Liver (tissue), 10 donors: ENCODE measurements at places on chromosomes 4 and X.

GRCh38 chr4:104163820-104164219 is 330.9 kb downstream of the CXXC4 start:
- no peak for DNase-seq

- DNase-seq: no peak
Measured at GRCh38 chr4:153781717-153782416, 7.0 kb downstream of the SFRP2 start.

GRCh38 chr4:1786544-1787362 is 6.3 kb upstream of the FGFR3 start:
- no peak for DNase-seq

DNA sequence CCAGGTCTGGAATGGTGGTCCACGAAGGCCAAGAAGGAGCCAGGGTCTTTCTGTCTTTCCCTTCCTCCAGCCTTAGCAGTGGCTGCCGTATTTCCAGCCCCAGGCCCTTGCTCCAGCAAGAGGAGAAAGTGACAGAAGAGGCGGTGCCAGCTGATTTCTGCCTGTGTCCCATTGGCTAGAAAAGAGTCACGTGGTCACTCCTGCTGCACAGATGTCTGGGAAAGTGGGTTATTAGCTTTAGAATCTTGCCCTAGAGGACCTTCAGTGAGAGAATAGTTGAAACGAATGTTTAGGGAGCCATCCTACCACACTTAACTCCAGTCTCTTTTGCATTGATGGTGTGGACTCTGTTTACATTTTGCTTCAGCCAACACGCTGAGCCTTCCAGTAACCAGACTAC is 99.3 kb upstream of the BCOR start:
- DNase-seq: no peak
